ENCODE measurements at places on chromosomes 7 and 10. TPM values are rescaled to one million over a fixed set of nuclear protein-coding genes. Genes with fewer than 3 reads are reported as not detected.

DNA sequence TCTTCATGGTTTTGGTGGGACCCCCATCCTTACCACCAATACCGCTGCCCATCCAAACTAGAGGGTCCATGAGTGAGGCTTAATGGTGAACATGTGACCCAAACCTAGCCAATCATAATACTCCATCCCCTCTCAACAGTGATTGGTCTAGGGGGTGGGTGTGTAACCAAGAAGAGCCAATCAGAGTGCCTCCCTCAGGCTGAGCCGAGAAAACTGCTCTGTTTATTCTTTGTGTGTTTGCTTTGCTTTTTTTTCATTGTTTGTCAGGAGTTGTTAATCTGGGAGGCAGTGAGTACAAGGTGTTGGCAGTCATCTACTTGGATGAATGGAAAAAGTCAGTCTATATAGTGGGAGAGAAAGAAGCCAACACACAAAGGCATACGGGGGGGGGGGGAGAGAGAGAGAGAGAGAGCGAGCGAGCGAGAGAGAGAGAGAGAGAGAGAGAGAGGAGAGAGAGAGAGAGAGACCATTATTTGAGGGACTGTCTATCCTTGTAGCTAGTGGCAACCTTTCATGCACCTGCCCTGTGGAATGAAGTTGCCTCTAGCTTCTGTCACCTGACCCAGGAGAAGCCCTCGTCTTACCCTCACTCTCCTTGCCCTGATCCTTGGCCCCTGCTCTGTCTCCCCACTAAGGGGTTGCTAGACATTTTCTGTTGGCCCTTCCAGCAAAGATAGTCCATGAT, 441.7 kb downstream of the TYW1 start:
- no peak for DNase-seq

DNA sequence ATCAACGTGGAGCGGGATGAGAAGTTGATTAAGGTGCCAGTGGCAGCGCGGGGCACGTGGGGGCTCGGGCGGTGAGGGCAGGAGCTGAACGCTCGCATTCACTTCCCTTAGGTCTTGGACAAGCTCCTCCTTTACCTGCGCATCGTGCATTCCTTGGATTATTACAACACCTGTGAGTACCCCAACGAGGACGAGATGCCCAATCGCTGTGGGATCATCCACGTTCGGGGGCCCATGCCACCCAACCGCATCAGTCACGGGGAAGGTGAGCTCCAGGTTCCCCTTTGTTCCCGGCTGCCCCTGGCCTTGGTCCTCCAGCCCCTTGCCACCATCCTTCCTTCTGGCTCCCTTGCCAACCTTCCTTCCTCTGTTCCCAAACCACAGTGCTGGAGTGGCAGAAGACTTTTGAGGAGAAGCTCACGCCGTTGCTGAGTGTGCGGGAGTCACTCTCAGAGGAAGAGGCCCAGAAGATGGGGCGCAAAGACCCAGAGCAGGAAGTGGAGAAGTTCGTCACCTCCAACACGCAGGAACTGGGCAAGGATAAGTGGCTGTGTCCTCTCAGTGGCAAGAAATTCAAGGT, 2.5 kb downstream of the UFSP1 start:
- no peak for DNase-seq

- no peak for DNase-seq
Observed at GRCh38 chr10:97186911-97187310, 1.2 kb upstream of the SLIT1 start.

DNA sequence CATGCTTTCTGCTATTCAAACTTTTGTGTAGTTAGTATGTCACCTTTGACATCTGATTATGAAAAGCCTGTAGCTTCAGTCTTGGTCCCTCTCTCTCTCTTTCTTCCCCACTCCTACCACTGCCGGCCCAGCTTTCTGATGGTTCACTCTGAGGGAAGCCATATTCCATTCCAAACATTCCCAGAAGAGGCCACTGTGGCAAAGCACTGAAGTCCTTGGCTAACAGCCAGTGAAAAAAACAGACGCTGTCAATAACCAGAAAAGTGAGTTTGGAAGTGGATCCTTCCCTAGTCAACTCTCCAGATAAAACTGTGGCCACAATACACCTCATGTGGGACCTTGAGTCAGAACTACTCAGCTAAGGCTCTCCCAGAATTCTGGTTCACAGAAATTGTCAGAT, 950.7 kb upstream of the PHF14 start:
- DNase-seq: peak; percentile 5

The TMEM248 gene
- total RNA-seq: 103 TPM

GRCh38 chr10:100826983-100827818, 81.8 kb downstream of the PAX2 start:
- DNase-seq: no peak

DNA sequence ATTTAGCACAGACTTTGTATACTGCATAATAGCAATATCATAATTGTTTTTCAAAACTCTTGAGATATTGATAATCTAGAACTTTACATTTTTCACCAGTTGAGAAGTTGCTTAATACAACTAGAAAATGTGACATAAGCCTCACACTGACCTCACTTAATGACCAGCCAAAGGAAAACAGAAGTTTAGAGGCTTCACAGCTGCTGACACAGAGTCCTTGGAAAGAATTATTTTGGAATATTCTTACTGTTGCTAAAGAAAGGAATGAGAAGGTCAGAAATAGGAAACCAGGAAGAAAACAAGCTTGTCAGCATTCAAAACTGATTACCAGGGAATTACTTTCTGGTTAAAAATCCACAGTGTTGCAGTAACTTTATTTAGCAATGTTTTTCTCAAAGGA, 35.5 kb upstream of the WASL start:
- DNase-seq: no peak

DNA sequence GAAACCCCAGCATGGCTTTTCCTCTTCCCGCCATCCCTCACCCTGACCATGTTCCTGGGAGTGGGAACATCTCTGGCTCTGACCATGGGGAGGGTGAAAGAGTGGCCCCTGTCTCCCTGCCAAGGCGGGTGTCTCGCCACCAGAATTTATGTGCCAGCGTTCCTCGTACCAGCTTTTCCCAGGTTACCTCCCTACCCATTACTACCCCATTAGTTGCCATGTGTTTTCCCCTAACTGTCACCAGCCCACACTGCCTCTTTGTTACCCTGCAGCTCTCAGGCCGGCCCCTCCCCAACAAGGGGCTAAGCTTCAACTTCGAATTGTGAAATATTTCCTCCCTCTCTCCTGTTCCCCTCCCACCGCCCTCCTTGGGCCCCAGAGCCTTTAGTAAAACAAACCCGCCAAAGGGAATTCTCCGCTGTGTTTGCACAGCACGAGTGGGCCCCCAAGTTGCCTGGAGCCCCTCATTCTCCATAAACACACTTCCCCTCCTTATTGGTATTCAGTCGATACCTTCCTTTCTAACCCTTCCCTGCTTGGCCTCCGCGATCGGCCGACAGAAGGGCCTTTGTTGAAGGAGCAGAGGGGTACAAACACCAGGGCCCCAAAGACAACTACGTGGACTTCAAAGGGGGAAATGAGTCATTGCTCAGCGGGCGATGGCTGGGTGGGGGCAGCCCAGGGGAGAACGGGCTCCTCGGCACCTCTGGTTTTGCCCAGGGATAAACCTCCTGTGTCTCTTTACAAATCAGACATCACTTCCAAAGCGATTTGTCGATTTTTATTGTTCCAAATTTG, 45.5 kb downstream of the SLIT1 start:
- no peak for DNase-seq

- DNase-seq: no peak
Observed at GRCh38 chr7:103432712-103433111, 13.3 kb downstream of the SLC26A5 start.

GRCh38 chr10:78433766-78434535, 400.3 kb downstream of the RPS24 start:
- DNase-seq: no peak

DNA sequence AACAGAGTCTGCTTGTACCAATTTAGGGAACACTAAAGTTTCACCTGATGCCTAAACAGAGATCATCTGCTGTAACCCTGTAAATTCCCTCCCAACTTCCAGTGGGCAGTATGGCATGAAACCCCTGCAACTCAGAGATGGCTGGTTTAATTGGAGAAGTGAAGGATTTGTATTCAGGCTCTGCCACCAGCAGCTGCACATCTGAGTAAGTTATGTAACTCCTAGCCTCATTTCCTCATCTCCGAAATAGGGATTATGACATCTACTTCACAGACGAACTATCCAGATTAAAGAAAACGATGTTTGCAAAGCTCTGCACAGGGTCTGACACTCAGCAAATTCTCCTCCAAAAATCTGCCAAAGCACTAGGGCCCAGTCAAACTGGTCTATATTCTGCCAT, 493.0 kb downstream of the KCNMA1 start:
- DNase-seq: no peak

The TUBGCP2 gene
- total RNA-seq: 65.5 TPM

DNA sequence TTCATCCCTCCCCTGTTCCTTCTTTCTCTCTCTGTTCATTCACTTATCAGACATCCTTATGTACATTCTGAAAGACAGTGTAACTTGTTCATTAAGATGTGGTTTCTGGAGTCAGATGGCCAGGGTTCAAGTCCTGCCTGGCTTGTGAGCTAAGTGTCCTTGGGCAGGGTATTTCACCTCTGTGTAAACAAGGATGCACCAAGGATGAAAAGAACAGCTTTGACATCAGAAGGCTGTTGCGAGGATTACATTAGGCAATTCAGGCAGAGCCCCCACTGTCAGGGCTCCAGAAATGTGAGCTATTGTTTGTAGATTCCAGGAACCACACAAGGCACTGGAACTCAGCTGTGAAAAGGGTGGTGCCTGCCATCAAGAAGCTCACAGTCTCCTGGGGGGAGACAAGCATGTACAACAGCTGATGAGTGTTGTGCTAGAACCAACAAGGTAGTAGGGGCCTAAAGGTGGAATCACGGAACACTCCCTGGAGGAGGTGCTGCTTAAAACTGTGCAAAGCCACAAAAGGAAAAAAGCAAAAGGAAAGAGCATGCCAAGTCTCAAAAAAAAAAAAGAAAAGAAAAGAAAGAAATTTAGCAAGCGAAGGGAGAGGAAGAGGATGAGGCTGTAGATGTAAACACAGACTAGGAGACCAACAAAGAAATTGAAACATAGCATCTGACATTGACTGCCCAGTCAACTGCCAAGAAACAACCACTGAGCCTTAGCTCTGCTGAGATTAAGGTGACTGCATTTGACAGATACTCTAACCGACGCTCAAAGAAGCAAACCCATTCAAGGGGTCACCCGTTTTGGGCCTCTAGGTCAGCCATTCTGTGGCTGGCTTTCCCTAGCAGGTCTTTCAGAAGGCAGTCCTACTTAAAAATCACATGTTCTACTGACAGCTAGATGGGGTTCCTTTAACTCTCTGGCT, 12.5 kb downstream of the PDLIM1 start:
- DNase-seq: no peak

DNA sequence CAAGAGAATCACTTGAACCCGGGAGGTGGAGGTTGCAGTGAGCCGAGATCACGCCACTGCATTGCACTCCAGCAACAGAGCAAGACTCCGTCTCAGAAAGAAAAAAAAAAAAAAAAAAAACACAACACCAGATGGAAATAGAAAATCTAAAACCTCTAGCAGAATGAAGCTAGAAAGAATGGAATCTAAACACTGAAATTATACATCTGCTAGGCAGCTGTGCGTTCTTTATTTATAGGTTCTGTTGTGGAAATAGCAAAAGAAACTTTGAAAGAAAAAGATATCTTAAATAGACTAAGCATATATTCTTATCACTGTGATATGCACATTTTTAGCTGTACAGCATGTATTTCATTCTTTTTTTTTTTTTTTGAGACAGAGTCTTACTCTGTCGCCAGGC, 17.1 kb downstream of the BMPR1A start:
- no peak for DNase-seq

DNA sequence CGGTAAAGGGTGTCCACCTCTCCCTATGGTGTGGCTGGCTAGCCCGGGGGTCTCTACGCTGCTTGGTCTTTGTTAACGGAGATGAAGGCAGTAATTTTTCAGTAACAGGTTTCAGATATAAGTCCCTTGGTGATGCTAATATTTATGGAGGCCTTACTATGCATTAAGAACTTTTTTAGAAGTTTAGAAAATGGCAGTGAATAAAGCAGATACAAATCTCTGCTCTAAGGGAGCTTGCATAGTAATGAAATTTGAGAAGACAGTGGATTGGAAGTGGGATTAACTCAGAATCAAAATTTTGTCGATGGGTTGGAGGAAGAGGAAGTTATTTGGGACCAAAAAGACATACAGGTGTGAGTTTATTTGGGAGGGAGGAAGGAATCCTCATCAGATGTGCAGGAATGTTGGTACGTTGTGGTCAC, 445 bp downstream of the SSBP1 start:
- DNase-seq: no peak

- DNase-seq: no peak
Observed at GRCh38 chr7:149216402-149216801, 21.1 kb downstream of the ZNF282 start.

GRCh38 chr10:66259836-66260235, 666.0 kb upstream of the LRRTM3 start:
- no peak for DNase-seq

GRCh38 chr10:26700884-26701630, 3.6 kb downstream of the PDSS1 start:
- no peak for DNase-seq

DNA sequence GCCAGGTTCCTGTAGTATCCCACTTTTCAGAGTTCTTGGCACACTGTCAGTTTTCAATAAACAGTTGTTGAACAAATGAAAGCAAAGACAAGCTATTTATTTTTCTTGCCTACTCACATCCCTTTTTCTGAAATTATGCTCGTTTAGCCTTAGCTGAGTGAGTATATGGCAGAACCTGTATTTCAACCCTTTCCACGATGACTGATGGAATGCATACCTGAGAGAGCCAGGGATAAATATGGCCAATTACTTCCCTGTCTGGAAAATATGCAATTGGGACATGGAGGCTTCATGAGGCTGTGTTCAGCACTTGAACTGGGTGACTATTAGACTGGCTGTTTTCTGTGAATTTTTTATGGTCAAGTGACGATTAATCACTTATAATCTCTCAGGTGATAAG, 144.5 kb upstream of the POT1 start:
- DNase-seq: peak; percentile 2

The SPAG6 gene
- 1.2 TPM for total RNA-seq

- no peak for DNase-seq
Observed at GRCh38 chr10:73889014-73889413, 14.7 kb upstream of the CAMK2G start.

DNA sequence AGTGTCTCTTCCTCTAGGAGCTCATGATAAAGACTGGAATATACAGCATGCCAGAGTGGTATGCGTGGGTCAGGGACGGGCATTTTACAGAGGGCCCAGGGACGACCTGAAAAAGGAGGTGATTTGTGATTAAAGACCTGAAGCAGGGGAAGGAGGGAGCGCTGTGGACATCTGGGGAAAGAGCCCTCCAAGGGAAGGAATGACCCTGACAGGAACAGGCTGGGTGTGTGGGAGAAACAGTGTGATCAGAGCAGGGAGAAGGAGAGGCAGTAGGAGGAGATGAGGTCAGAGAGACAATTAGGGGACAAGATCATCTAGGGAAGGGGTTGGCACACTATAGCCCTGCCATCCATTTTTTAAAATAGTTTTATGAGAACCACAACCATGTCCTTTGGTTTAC, 3.4 kb upstream of the RASSF4 start:
- no peak for DNase-seq

The TNS3 gene
- 41.2 TPM for total RNA-seq

The CH25H gene
- total RNA-seq: 0.29 TPM

The PFKP gene
- 295 TPM for total RNA-seq

- DNase-seq: no peak
Observed at GRCh38 chr7:116194115-116194514, 16.2 kb upstream of the TES start.

- DNase-seq: no peak
Observed at GRCh38 chr10:5163487-5163886, 21.5 kb downstream of the AKR1C8 start.

- no peak for DNase-seq
Observed at GRCh38 chr7:155774947-155775346, 37.3 kb downstream of the SHH start.

Measured in kidney epithelial cell (primary cell).